ENCODE measurements at places on chromosomes 5 and 9. TPM values are rescaled to one million over a fixed set of nuclear protein-coding genes. Genes with fewer than 3 reads are reported as not detected.

The SLCO6A1 gene
- 0.52 TPM for total RNA-seq

The CNTNAP3B gene
- 5.2 TPM for total RNA-seq

The PHF24 gene
- total RNA-seq = 0.08 TPM

- H3K27me3 ChIP-seq = no peaks in the 10 kb centered on the region
- H3K36me3 ChIP-seq = no peaks in the 10 kb centered on the region
- H3K4me1 ChIP-seq = peaks cover 11% of the 10 kb centered on the region
Measured at GRCh38 chr5:133242221-133242835, 190.5 kb downstream of the HSPA4 start.

The BASP1 gene
- 134 TPM for total RNA-seq

GRCh38 chr5:33657804-33658440, 217.2 kb downstream of the TARS1 start:
- H3K4me3 ChIP-seq = no peak overlapping the region
- H3K36me3 ChIP-seq = no peaks in the 10 kb centered on the region
- no peak overlapping the region for H3K27ac ChIP-seq
- H3K4me1 ChIP-seq = no peaks in the 10 kb centered on the region

DNA sequence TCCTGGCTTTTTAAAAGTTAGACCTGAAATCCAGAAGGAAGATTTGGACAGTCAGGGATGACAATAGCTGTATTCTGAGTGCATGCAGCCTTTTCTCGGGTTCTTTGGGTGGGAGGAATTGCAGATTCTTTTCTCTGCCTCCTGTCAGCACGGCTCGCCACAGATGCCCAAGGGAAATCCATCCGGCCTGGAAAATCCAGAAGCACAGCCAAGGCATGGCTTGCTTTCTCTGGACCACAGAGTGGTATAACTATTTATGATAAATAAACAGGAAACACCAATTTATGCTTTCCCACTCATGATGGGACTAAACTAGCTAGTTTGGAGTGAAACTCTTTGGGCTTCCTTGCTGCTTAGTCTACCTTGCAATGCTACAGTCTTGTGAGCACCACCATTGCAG, 59.1 kb downstream of the C9orf152 start:
- H3K36me3 ChIP-seq = no peaks in the 10 kb centered on the region
- no peak overlapping the region for H3K4me3 ChIP-seq
- no peak overlapping the region for H3K27ac ChIP-seq
- no peaks in the 10 kb centered on the region for H3K4me1 ChIP-seq
- no peaks in the 10 kb centered on the region for H3K27me3 ChIP-seq
- DNase-seq = no peak

GRCh38 chr9:24459953-24460352, 85.7 kb downstream of the IZUMO3 start:
- no peak for DNase-seq
- no peaks in the 10 kb centered on the region for H3K27me3 ChIP-seq
- H3K36me3 ChIP-seq = no peaks in the 10 kb centered on the region
- H3K27ac ChIP-seq = no peak overlapping the region

GRCh38 chr9:120713257-120714087, 798 bp downstream of the MEGF9 start:
- no peaks in the 10 kb centered on the region for H3K27me3 ChIP-seq
- DNase-seq = no peak
- peak overlapping the region; percentile 71 for H3K27ac ChIP-seq
- H3K4me1 ChIP-seq = peaks cover 3% of the 10 kb centered on the region

GRCh38 chr9:130933114-130934046, 5.7 kb downstream of the FIBCD1 start:
- peaks cover 26% of the 10 kb centered on the region for H3K4me1 ChIP-seq
- no peaks in the 10 kb centered on the region for H3K36me3 ChIP-seq
- H3K27ac ChIP-seq = peak overlapping the region; percentile 52
- H3K27me3 ChIP-seq = peaks cover 40% of the 10 kb centered on the region
- H3K4me3 ChIP-seq = no peak overlapping the region

GRCh38 chr5:112762113-112762810, 24.6 kb downstream of the APC start:
- H3K4me3 ChIP-seq = no peak overlapping the region
- DNase-seq = no peak
- H3K27me3 ChIP-seq = no peaks in the 10 kb centered on the region
- no peak overlapping the region for H3K27ac ChIP-seq
- H3K4me1 ChIP-seq = no peaks in the 10 kb centered on the region

- peaks cover 24% of the 10 kb centered on the region for H3K4me1 ChIP-seq
- peak; percentile 53 for DNase-seq
- peak overlapping the region; percentile 84 for H3K27ac ChIP-seq
- H3K36me3 ChIP-seq = no peaks in the 10 kb centered on the region
- H3K27me3 ChIP-seq = no peaks in the 10 kb centered on the region
Measured at GRCh38 chr9:96858018-96858573, 3.8 kb upstream of the ZNF782 start.

- no peak for DNase-seq
- H3K27ac ChIP-seq = no peak overlapping the region
- H3K27me3 ChIP-seq = peaks cover 3% of the 10 kb centered on the region
- H3K4me3 ChIP-seq = no peak overlapping the region
Measured at GRCh38 chr9:121866927-121867326, 215.5 kb downstream of the DAB2IP start.

DNA sequence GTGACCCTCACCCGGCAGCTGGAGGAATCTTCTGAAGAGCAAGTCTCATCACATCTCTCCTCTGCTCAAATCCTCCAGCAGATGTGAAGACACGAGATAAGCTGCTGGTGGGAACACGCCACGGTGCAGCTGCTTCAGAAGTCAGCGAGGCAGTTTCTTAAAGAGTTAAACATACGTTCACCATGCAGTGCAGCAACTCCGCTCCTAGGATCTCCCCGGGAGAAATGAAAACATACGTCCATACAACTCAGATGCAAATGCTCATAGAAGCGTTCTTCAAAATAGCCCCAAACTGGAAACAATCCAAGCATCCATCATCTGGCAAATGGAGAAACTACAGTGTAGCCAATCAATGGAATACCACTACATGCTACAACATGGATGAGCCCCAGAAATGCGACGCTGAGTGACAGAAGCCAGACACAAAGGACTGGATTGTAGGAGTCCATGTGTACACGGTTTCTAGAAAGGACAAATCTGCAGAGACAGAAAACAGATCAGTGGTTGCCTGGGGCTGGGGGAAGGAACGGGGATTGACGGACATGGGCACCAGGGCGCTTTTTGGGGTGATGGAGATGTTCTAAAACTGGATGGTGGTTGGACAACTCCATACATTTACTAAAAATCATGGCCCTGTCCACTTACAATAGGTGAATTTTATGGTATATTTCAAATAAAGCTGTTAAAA, 150.6 kb downstream of the COL23A1 start:
- peaks cover 7% of the 10 kb centered on the region for H3K4me1 ChIP-seq
- no peak for DNase-seq
- H3K27me3 ChIP-seq = no peaks in the 10 kb centered on the region
- no peak overlapping the region for H3K4me3 ChIP-seq
- H3K27ac ChIP-seq = no peak overlapping the region

- DNase-seq = no peak
- H3K27ac ChIP-seq = no peak overlapping the region
- no peaks in the 10 kb centered on the region for H3K27me3 ChIP-seq
- peaks cover 8% of the 10 kb centered on the region for H3K4me1 ChIP-seq
- no peak overlapping the region for H3K4me3 ChIP-seq
Measured at GRCh38 chr9:136594492-136594891, 48.6 kb upstream of the NOTCH1 start.

DNA sequence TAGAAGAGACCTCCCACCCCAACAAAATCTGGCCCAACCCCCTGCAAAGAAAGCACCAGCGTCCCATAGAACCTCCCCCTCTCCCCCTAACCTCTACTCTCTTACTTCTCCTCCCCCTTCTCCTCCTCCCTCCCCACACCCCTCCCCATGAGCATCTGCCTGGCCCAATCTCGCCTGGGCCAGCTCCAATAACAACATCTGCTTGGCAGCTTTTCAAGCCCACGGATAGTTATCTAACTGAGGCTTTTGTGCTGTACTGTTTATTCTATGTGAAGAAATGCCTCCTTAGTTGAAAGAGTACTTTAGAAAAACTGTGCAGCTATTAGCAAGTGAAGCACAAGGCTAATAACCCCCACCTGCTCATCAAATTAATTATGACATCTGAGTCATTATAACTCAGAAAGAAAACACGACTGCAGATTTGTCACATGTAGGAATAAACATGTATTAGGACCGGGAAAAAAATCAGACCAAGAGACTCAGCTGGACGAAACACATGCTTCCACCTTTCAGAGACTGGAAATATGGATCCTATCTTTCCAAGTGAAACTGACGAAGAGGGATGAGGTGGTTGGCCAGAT, 42.8 kb downstream of the NFIB start:
- no peak overlapping the region for H3K4me3 ChIP-seq
- no peaks in the 10 kb centered on the region for H3K36me3 ChIP-seq
- H3K4me1 ChIP-seq = peaks cover 36% of the 10 kb centered on the region
- no peaks in the 10 kb centered on the region for H3K27me3 ChIP-seq
- H3K27ac ChIP-seq = peak overlapping the region; percentile 49

DNA sequence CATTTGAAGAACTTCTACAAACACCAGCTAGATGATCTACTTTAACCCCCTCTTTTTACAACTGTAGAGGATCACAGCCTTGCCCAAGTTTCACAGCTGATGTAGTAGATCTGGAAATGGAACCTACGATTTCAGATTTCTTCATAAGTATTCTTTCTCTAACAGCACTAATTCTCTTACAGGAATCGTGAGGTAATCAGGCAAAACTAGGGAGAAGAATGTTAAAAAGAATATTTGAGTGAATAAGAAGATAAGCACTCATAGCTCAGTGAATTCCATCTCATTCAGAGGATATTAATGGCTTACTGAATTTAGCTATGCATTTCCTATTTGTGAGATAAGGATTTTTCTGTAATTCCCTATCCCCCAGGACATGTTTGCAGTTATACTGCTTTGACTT, 42.1 kb downstream of the NADK2 start:
- H3K4me3 ChIP-seq = no peak overlapping the region
- H3K36me3 ChIP-seq = no peaks in the 10 kb centered on the region
- H3K4me1 ChIP-seq = no peaks in the 10 kb centered on the region
- no peaks in the 10 kb centered on the region for H3K27me3 ChIP-seq

- DNase-seq = no peak
- no peak overlapping the region for H3K27ac ChIP-seq
- no peaks in the 10 kb centered on the region for H3K27me3 ChIP-seq
- H3K4me1 ChIP-seq = no peaks in the 10 kb centered on the region
- no peak overlapping the region for H3K4me3 ChIP-seq
Measured at GRCh38 chr5:167440846-167441245, 850.6 kb upstream of the WWC1 start.

The EIF4E1B gene
- not detected for total RNA-seq

- H3K27me3 ChIP-seq = no peaks in the 10 kb centered on the region
- DNase-seq = no peak
- H3K36me3 ChIP-seq = no peaks in the 10 kb centered on the region
- H3K27ac ChIP-seq = no peak overlapping the region
- H3K4me3 ChIP-seq = no peak overlapping the region
Measured at GRCh38 chr9:111833941-111834340, 39.2 kb upstream of the SHOC1 start.

- no peak overlapping the region for H3K27ac ChIP-seq
- H3K4me1 ChIP-seq = no peaks in the 10 kb centered on the region
- no peak overlapping the region for H3K4me3 ChIP-seq
- no peaks in the 10 kb centered on the region for H3K36me3 ChIP-seq
Measured at GRCh38 chr5:127878174-127878750, 175.1 kb downstream of the CCDC192 start.
